ENCODE measurements at places on chromosomes 16 and 17. TPM values are rescaled to one million over a fixed set of nuclear protein-coding genes. Genes with fewer than 3 reads are reported as not detected.

TSPAN10 gene
- 1.2 TPM for polyA plus RNA-seq

DNA sequence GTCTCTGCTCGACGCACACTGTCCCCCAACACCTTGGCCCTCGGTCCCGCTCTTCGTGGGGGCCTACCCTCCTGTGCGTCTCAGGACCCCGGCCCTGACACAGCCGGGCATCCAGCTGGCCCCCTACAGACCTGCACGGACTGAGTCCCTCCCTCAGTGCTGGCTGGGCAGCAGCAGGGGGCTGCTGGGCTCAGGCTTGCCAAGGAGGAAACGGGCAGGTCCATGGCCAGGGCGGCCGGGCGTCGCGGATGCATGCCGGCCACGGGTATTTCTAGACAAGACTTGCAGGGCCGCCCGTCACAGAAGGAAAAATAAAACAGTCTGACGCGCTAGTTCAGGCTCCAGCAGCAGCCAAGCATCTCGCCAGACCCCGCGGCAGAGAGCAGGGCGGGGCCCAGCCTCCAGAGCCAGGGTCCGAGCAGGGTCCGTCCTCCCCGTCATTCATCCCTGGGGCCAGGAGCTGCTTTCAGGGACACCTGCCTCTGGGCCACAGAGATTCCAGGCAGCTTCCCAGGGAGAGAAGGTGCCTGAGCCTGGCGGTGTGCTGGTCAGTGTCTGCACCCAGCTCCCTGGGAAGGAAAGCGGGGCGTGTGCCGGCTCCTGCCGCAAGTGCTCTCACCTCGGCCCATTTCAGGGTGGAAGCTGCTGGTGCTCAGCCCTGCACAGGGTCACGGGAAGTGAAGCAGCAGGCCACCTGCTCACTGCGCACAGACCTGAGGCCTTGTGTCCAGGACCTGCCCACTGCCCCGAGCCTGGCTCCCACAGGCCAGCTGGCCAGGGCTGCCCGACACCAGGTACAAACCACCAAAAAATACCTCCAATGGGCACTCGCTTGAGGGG, 7.2 kb upstream of the PVALEF start:
- DNase-seq = no peak

DNA sequence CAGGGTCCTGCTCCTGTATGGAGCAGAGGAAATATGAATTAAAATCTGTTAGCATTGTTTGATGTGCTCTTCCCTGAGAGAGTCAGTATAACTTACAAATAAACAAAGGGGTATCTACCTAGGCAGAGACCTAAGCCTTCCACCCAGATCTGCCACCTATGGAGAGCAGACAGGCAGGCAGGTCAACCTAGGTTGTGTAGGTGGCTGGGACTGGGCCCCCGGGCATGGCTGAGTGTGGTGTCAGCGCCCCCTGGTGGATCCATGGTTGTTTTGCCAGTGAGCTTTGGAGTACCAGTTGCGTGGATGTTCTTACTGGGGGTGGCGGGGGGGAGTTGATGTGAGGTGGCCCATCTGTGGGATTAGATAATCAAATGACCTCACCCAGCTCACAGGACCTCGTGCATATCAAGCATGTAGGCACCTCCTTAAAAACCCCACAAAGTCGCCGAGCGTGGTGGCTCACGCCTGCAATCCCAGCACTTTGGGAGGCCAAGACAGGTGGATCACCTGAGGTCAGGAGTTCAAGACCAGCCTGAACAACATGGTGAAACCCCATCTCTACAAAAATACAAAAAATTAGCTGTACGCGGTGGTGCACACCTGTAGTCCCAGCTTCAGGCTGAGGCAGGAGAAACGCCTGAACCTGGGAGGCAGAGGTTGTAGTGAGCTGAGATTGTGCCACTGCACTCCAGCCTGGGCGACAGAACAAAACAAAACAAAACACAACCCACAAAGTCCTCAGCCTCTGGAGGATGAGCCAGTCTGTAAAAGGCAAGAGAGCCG, 17.6 kb downstream of the DUS2 start:
- DNase-seq = peak; percentile 67

DNA sequence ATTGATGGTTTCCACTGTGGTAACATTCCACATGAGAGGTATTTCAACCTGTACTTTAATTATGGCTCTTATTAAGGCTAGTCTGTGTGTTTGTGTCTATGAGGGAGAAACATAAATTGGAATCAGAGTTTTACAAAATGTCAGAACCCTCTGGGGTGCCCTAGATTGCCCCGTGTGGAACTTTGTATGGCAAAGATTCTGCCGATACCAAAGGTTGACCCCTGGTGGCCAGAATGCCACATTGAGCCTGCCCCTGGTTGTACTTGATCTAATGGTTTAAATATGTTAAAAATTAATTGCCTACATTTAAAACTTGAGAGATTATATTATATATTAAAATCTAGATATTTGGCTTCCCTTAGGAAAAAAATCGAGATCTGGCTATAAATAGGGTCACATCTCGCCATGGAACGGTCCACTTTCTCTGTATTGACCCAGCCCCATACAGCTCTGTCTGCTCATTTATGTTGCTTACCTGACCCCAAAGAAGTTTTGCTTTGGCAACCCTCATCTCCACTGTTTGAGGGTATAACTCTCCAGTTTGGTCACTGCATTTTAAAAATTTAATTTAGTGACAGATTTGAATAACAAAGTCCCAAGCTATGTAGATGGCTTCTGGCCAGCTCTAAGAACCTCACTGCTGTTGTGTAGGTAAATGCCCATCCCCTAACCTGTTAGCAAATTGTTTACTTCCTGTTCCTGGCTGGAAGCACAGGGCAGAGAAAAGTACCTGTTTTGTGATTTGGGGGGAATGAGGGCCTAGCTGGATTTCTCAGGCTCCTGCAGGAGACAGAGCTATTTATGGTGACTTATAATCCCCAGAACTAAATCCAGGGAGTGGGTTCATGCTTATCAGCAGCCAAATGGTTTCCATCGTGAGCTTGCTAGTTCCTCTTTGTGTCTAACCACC, 95.0 kb downstream of the PLCG2 start:
- no peak for DNase-seq

- peak; percentile 20 for DNase-seq
Measured at GRCh38 chr17:55606488-55606815, 95.2 kb upstream of the SMIM36 start.

VPS9D1 gene
- polyA plus RNA-seq = 13.4 TPM

GRIN2A gene
- polyA plus RNA-seq = 0.10 TPM

DNA sequence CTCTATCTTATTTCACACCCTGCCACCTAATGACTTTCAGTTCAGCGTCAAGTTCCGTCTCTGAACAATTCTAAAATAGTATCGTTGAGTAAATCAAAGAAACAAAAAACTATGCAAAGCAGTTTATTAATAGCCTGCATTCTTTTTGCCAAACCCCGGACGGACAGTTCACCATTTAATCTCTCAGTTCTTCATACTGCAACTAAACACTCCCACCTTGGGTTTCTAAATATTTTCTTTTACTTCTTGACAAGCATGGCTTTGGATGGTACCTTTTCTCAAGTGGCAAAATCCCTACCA, 1.2 kb downstream of the MYH11 start:
- DNase-seq = no peak

DNA sequence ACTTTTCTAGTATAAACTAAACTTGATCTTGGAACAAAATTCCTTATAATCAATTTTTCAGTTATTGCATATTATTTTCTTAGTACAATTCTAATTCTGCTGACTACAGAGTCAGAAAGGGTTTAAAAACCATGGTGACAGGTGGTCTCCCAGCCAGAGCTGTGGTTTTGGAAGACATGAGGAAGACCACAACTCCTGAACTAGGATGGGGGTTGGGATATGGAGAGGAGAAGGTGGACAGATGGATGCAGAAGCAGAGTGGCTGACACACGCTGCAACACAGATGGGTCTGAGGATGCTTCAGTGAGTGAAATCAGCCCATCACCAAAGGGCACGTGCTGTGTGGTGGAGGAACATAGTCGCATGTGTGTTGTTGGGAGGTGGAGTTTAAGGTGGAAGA, 187.7 kb downstream of the LGALS9B start:
- no peak for DNase-seq

DNA sequence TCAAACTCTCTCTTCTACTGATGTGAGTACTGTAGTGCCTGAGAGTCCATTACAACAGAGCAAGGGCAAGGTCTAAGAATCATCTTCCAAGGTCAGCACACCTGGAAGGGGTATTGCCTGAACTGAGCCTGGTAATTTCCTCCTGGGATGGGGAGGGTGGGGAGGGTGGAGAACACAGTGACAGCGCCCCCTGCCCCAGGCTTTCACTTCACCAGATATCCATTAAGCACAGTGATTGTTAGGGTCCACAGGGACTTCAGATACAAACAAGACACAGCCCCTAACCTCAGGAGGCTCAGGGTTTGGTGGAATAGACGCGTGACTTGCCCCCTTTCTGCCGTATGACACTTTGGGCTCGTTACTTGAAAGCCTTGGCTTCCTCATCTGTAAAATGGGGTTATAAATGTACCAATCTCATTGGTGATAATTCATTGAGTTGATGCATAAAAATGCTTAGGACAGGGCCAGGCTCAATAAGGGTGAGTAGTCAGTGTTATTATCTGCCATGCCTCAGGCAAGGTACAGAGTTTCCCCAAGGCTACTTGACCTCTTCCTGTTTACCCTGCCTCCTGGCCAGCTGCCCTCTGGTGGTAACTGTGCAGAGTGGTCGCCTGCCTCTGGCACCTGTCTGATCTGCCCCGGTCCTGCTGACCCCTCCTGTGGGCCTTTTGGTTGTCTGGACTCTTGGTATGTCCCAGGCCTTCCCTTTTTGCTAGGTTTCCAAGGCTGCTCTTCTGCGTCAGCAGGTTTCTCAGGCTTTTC, 13.1 kb upstream of the BRD7 start:
- no peak for DNase-seq

DNA sequence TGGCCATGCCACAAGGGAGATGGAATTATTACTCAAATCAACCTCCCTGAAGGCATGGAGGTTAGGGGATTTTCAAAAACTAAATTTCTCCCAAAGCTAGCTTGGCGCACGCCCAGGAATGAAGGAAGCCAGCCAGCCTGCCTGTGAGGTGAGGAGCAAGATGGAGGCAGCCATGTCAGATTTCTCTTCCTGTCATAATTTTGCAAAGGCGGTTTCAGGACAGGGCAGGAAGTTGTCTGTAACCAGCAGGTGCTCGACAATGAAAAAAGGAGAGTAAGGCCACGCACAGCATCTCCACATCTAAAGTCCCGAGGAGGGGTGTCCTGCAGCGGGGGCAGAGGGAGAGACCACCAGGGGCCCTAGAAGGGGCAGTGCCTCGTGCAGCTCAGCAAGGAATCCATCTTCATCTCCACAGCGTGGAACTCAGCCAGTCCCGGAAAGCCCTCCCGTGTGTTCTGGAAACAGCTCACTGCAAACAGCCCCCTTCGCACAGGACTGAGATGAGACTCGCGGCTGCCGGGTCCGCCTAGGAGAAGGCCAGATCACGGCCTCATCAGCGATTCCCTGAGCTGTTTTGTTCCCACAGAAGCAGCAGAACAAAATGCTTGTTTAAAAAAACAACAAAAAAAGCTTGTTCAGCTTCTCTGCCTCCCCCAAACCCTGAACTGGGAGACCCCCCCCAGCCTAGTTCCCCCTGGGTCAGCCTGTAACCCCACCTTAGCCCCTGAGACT, 47.8 kb downstream of the SLC7A5 start:
- DNase-seq = no peak

DNA sequence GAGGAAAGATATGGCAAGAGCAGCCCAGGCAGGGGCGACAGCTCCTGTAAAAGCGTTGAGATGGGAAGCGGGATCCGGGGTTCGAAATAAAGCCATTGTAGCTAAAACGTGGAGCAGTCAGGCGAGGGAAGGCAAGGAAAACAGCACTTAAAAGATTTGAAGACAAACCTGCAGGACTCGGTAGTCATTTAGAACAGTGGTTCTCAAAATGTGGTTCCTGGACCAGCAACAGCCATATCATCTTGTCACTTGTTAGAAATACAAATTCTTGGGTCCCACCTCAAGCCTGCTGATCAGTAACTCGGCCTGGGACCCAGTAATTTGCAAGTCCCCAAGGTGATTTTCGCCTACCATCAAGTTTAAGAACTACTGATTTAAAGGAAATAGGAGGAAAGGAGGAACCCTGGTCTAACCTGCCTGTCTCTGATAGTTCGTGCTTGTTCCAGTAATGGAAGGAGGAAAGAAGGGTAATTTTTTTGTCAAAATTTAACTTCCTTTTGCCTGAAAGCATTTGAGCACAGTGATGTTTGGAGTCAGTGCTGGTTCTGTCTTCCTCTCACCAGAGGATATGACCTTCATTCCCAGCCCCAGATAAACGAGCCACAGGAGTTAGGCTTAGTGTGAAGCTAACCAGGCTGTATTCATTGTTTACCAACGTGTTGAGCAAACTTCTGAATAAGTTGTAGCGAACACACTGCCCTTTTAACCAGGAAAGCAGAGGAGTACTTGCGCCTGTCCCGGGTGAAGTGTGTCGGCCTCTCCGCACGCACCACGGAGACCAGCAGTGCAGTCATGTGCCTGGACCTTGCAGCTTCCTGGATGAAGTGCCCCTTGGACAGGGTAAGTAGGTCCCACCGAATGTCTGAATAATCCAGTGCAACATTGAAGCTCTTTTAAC, 1.1 kb downstream of the ORC6 start:
- DNase-seq = peak; percentile 70

DNA sequence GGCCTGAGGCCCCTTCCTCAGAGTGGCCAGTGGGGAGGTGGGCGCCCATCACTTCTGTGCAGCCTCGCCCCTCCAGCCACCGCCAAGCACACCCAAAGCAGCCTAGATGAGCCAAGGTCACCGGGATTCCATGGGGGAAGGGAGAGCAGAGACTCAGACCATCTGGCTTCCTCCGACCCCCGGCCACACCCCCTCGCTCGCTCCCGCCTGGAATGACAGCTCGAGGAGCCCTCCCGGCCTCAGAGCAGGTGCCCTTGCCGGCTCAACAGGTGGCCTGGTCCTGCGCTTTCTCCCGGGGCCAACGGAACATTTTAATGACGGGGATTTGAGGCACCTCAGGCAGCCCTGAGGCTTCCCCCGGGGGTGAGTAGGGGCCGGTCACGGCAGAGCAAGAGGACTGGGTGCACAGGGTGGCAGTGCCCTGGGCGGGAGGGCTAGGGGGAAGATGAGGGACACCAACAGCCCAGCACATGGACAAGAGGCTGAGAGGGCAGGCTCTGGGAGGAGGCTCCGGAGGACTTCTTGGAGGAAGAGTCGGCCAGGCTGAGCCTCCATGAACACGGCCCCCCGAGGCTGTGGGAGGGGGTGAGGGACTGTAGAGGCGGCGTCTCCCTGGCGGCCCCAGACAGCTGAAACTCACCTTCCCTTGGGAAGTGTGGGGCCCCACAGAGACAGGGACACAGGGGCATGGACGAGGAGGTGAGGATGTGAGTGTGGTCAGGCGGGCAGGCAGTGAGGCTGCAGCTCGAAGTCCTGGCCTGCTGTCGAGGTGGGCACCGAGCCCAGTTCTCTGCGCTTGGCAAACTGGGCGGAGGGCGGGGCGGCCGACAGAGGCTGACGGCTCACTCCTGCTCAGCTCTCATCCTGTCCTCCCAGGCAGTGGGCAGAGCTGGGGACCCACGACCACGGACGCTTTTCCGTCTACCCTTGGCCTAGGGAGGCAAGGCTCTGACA, 12.5 kb upstream of the C1QTNF8 start:
- no peak for DNase-seq
